ENCODE measurements at places on chromosomes 16 and 17.

- no peak for DNase-seq
Measured at GRCh38 chr17:49468811-49469385, 26.2 kb upstream of the NGFR start.

- DNase-seq, result no peak
Measured at GRCh38 chr17:68343976-68344375, 52.7 kb downstream of the ARSG start.

- DNase-seq, result no peak
Measured at GRCh38 chr17:55648086-55648485, 74.6 kb downstream of the TMEM100 start.

DNA sequence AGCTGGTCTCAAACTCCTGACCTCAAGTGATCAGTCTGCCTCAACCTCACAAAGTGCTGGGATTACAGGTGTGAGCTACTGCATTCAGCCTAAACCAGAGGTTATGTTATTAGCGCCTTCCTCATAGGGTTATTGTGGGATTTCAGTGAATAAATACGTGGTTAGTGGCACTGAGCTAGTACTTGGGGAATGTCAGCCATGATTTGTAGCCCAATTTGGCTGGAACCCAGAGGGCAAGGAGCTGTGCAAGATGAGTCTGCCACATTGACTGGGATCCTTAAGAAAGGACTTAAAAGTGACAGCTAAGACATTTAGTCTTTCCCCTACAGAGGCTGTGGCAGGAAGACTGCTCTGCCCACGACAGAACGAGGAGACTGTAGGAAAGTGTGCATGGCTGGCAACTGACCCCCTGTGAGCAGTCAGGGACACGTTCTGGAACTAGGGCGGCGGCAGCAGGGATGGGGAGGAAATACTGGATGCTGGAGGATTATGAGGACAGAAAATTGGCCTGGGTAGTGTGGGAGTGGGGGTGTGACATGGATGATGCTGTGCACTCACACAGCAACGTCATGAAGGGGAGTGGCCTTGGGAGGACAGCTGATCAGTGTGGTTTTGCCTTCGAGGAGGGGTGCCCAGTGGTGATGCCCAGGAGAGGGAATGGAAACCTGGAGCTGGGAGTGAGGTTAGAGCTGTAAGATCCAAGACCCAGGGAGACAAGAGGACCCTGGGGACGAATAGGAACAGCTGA is 14.6 kb downstream of the ATP5PD start:
- DNase-seq, result no peak

GRCh38 chr16:85326794-85327181 is 214.5 kb upstream of the CIBAR2 start:
- DNase-seq, result no peak

- no peak for DNase-seq
Measured at GRCh38 chr17:17179371-17179827, 26.7 kb downstream of the PLD6 start.

DNA sequence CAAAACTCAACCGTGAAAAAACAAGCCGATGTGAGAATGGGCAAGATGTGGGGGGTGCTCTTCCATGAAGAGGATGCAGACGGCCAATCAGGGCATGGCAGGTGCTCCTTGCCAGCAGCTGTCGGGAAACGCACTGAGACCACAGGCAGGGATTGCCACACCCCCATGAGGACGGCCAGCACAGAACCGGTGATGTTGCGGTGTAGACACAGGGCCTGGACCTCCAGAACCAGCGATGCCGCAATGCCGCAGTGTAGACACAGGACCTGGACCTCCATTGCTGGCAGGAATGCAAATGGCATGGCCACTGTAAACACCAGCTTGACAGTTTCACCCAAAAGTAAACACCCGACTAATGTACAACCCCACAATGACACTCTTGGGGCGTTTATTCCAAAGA is 164.9 kb downstream of the BANP start:
- no peak for DNase-seq

- no peak for DNase-seq
Measured at GRCh38 chr17:54839447-54839846, 61.2 kb upstream of the TOM1L1 start.

DNA sequence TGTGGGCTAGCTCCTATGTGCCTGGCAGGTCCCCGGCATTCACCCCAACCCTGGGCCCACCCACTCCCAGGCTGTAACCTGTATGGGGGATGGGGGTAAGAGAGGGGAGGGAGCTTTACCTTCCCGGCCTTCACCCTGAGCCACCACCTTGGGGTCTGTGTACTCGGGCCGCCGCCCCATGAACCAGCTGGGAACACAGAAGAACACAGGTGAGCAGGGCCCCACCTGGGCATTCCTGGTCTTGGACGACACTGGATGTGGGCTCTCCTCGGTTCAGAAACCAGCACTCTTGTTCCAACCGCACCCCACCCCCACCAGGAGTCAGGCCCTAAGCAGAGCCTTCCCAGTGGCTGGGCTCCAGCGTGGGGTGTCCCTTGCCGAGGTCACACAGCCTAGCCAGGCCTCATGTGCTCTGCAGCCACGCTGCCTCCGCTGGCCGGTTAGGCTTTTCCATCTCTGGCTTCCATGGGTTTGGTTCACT is 18.8 kb downstream of the B9D1 start:
- DNase-seq, result no peak

DNA sequence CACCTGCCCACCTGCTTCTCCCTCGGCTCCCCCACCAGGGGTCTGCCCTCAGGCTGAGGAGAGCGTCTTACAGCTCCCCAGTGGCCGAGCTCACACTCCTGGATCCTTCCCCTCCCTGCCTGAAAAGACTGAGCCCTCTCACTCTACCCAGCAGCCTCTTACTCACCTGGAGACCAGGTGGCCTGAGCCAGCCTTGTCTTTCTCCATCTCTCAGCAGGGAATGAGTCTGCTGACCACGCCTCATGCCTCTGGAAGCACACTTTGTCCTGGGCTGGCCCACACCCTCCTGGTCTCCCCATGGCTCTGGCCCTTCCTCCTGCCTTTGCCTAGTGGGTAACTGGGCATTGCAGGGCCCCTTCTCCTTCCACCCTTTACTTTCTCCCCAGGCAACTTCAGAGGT is 177.2 kb downstream of the ENGASE start:
- no peak for DNase-seq

DNA sequence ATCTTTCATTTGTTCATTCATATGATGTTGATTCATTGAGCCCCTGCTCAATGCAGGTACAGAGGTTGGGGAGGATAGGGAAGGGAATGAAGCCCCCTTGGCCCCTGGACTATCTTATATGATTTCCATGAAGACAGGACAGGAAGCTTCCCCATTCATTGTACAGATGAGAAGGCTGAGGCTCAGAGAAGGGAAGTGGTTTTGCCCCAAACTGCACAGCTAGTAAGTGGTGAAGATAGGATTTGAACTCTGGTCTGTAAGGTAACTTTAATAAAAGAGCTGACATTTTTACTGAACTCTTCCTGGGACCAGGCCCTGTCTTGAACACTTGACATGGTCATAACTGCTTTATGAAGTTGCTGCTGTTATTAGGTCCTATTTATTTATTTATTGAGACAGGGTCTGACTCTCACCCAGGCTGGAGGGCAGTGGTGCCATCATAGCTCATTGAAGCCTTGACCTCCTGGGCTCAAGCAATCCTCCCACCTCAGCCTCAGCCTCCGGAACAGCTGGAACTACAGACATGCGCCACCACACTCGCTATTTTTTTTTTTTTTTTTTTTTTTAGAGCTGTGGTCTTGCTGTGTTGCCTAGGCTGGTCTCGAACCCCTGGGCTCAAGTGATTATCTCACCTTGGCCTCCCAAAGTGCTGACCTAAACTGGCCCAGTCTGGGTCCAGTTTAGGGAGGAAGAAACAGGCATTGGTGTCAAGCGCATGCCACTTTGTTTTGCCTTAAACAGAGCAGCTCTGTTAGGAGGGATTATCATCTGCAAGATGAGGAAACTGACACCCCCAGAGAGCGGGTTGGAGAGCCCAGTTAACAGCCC is 5.0 kb downstream of the CTF1 start:
- DNase-seq, result no peak

DNA sequence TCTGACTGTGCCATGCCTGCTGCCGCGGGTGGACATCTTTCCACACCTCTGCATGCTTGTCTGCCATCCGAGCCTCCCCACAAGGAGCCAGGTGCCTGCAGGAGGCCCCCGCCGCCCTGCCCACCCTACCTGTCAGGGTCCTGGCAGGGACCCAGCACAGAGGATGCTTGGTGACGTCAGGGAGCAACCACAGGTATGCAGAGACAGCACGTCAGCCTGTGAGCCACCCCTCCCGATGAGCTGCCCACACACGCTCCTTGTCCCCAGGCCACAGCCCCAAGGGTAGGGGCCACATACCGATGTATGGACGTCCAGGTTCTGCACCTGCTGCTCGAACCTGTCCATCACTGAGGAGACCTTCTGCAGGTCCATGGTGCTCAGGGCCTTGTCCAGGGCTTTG is 10.6 kb downstream of the CHMP1A start:
- DNase-seq, result no peak

- DNase-seq, result no peak
Measured at GRCh38 chr17:18043491-18043890, 4.3 kb downstream of the GID4 start.

DNA sequence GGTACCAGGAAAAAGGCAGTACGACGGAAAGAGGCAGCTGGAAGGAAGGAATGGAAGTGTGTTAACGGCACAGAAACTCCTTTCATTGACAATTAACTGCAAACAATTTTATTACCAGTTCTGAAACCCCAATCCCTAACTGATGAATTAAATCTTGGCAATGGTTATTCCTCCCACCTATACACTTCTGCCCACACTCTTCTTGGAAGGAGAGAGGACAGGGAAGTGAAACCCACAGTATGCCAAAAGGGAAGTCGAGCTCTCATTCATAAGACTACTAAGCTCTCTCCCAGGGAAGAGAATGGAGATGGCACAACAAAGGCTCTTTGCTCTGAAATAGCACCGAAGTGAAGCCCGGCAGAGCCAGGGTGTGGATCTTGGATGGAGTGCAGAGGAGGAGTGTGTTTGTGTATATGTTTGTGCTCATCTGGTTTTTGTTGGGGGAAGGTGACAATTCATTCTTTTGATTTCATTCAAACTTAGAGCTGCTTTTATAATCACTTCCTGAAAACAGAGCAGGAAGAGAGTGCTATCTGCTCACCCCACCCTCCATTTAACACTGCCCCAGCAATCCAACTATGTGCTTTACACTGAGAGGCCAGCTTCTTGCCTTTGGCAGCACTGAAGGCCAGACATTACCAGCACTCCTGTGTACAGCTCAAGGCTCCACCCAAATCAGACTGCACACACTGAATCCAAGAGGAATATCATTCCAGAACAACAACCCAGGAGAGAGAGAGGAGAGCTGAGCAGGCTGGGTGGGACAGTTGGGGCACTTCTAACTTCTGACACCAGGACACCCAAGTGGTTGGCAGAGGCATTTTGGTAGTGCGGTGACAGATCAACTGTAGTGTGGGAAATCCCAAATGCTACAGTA is 68.7 kb downstream of the HIC1 start:
- DNase-seq, result no peak

- peak; percentile 40 for DNase-seq
Measured at GRCh38 chr16:80273635-80274538, 266.9 kb upstream of the DYNLRB2 start.

GRCh38 chr17:61118871-61119270 is 280.8 kb upstream of the TBX2 start:
- DNase-seq, result no peak

GRCh38 chr17:70168044-70168976 is 1.0 kb upstream of the KCNJ2 start:
- DNase-seq, result peak; percentile 12

GRCh38 chr16:57526498-57526897 is 9.9 kb downstream of the CCDC102A start:
- DNase-seq, result no peak

DNA sequence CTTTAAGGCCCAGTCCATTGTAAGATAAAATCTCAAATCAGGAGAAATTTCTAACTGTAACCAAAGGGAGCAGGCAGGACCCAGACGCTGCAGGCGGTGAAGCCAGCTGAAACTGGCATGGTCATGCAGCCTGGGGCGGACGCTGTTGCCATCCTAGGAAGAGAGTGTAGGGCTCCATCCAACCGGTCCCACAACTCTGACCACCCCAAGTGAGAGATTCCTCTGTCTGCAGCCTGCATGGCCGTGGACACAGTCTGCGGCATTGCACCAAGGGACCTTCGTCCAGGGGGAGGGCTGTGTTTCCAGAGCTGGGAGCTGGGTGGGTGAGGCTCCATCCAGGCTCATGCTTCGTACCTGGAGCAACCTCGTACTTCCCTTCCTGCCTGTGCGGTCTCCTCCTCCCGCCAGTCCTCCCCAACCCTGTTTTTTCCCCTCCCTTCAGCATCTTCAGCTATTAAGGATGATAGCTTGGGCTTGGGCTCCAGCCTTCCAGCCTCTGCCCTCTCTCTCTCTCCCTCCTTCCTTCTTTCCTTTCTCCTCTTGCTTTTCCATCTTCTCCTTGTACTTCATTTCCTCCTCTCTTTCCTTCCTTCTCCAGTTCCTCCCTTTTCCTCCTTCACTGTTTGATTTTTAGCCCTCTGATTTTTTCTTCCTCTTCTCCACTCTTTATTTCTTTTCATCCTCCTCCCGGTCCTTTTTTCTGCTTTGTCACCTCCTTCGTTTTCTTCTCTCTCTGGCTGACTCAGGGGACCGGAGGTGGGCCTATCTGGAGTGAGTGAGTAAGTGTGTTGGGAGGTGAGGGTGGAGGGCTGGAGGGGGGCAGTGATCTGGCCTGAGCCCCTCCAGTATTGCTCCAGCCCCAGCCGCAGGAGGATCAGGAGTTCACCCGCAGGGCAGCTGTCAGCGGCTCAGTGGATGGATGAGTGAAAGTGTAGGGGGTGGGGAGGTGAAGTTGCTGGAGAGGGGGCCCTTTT is 17.0 kb upstream of the LHX1 start:
- DNase-seq, result no peak

DNA sequence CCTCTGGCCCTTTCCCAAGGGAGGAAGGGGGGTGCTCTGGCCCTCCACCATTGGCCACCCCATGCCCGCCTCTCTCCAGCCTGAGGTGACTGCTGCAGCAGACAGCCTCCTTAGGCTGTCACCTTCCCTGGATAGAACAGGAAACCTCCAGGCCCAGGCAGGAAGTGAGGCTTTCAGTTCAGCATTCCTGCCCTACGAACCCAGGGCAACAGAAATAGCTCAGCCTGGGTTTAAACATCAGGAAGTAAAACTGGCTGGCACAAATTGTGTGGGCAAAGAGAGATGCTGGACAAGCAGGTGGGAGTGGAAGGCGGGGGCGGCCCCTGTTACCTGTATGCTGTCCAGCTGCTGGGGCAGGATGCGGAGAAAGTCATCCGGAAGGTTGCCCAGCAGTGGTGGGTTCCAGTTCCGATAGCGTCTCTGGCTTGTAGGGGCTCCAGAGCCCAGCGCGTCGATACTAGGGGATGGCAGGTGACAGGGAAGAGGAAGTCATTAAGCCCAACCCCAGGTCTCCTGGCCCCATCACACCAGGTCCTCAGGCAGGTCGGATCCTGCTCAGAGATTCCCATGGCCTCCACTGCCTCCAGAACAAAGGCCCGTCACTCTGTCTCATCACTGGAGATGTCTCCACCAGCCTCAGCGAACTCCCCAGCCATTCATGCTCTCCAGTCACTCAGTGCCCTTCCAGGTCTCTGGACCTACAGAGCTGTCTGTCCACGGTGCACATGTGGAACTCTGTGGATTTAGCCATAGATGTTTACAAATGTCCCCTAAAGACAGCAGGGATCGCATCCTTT is 23.6 kb upstream of the MRPS23 start:
- no peak for DNase-seq
